ENCODE measurements at places on chromosomes 13 and 19. TPM values are rescaled to one million over a fixed set of nuclear protein-coding genes. Genes with fewer than 3 reads are reported as not detected.

COL5A3 gene
- total RNA-seq: not detected

GGN gene
- 0.79 TPM for total RNA-seq

SYNGR4 gene
- total RNA-seq: not detected

MIA gene
- 1.1 TPM for total RNA-seq

IGSF23 gene
- total RNA-seq: 6.8 TPM

PBX4 gene
- total RNA-seq: 3.6 TPM

RYR1 gene
- total RNA-seq: 5.9 TPM

SLC17A7 gene
- 0.21 TPM for total RNA-seq

PLEKHF1 gene
- total RNA-seq: 3.6 TPM

PLA2G4C gene
- total RNA-seq: 1.5 TPM

SERP2 gene
- not detected for total RNA-seq

FGF21 gene
- 3.0 TPM for total RNA-seq

DCLK1 gene
- total RNA-seq: not detected

ZNF560 gene
- total RNA-seq: not detected

FFAR3 gene
- total RNA-seq: not detected

ZNF729 gene
- not detected for total RNA-seq

TNNI3 gene
- 2.9 TPM for total RNA-seq

OR7D2 gene
- not detected for total RNA-seq

ZNF726 gene
- not detected for total RNA-seq

ZC3H4 gene
- total RNA-seq: 70.3 TPM

FPR1 gene
- not detected for total RNA-seq

TGFB1 gene
- 15.3 TPM for total RNA-seq

ATP8B3 gene
- 0.45 TPM for total RNA-seq

KLK2 gene
- not detected for total RNA-seq

IZUMO4 gene
- total RNA-seq: 1.6 TPM

HMGB1 gene
- 598 TPM for total RNA-seq

LILRB3 gene
- total RNA-seq: not detected

ZNF320 gene
- total RNA-seq: 15.5 TPM

FGF9 gene
- total RNA-seq: 1.0 TPM

RHPN2 gene
- 78.5 TPM for total RNA-seq

CADM4 gene
- 10.4 TPM for total RNA-seq

LGALS13 gene
- total RNA-seq: not detected

FFAR1 gene
- not detected for total RNA-seq

C13orf42 gene
- total RNA-seq: not detected

ADM5 gene
- total RNA-seq: 10.4 TPM

OR7C1 gene
- total RNA-seq: not detected

ZNF792 gene
- total RNA-seq: 5.6 TPM

IZUMO2 gene
- not detected for total RNA-seq

NAPSA gene
- 1.6 TPM for total RNA-seq

C1QTNF9 gene
- not detected for total RNA-seq

PODNL1 gene
- 0.72 TPM for total RNA-seq

CCDC159 gene
- total RNA-seq: 13.9 TPM

TPTE2 gene
- total RNA-seq: not detected

HIF3A gene
- total RNA-seq: 5.4 TPM

SBNO2 gene
- total RNA-seq: 41.2 TPM

KLK5 gene
- not detected for total RNA-seq

C19orf85 gene
- total RNA-seq: not detected

ANO8 gene
- total RNA-seq: 11.5 TPM

GZMM gene
- total RNA-seq: 0.35 TPM

NCR1 gene
- total RNA-seq: 1.1 TPM

TMEM190 gene
- not detected for total RNA-seq

KIR2DL4 gene
- not detected for total RNA-seq

MEIOSIN gene
- not detected for total RNA-seq

ZNF836 gene
- 8.8 TPM for total RNA-seq

CGB3 gene
- total RNA-seq: not detected

HCN2 gene
- 3.9 TPM for total RNA-seq
